ENCODE measurements at places on chromosomes 1 and 21.
A peak's percentile ranks its signal among the peaks of the same experiment; 100 is the strongest.

DNA sequence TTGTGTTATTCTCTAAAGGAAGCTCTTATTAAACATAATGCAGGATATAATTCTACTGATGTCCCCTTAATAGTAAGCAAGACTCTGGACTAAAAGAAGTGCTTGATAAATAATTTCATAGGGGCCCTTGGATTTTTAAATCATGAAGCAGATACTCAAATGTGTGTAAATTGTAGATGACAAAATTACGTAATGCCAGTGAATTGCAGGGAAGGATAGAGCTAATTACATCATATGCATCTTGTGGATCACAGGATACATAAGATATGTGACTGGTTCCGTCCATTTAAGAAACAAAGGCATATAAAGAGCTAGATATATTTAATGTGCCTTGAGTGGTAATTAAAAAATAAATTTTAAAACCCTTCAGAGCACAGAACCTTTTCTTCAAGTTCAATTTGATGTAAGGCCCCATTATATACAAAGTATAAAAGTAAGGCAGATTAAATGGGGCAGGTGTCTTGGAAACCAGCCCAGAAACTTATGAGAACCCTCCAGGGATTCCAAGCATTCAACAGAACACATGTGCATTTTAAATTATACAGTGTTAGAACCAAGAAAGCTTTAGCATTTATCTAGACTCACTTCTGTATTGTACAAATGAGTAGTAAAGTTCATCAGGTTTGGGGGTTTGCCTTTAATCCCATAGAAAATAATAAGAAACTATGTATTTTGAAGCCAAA lies 190.4 kb downstream of the NCAM2 start:
- ATAC-seq, result no peak

- no peak for ATAC-seq
Observed at GRCh38 chr1:162996261-162996660, 72.9 kb upstream of the RGS4 start.

GRCh38 chr21:44987301-44987885 lies 47.6 kb downstream of the SLX9 start:
- no peak for ATAC-seq

GRCh38 chr1:84689514-84690396 lies 506 bp downstream of the SSX2IP start:
- ATAC-seq, result no peak

DNA sequence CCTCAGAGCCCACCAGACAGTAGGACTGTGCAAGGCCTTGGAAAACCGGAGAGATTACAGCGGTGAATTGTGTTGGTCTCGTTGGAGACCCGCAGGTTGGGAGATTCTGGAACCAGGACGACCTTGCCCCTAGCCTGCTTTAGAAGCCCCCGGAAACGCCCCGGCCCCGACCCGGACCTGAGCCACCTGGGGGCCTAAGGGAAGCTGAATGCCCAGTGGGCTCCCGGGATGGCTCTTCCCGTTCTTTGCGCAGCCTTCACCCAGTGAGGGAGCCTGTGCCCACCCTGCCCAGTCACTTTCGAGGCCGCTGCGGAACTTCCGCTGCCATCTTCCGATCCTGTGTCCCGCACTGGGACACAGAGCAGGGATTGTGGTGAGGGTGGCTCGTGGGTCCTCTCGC lies 254.4 kb downstream of the FAM72C start:
- no peak for ATAC-seq

- no peak for ATAC-seq
Observed at GRCh38 chr1:215891266-215892057, 324.4 kb downstream of the KCTD3 start.

DNA sequence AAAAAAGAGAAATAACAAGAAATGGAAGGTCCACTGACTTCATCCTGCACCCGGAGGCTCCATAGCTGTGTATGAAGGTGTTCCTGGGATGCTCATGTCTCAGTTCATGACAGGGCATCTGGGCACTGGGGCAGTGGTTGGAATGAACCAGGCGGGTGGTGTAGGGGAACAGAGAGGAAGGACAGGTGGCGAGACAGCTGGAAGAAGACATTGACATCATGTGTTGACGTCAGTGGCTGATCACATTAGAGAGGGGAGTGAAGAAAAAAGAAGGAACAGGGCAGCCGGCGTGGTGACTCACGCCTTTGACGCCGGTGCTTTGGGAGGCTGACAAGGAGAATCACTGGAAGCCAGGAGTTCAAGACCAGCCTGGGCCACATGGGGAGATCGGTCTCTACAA lies 50.1 kb downstream of the HUNK start:
- no peak for ATAC-seq

DNA sequence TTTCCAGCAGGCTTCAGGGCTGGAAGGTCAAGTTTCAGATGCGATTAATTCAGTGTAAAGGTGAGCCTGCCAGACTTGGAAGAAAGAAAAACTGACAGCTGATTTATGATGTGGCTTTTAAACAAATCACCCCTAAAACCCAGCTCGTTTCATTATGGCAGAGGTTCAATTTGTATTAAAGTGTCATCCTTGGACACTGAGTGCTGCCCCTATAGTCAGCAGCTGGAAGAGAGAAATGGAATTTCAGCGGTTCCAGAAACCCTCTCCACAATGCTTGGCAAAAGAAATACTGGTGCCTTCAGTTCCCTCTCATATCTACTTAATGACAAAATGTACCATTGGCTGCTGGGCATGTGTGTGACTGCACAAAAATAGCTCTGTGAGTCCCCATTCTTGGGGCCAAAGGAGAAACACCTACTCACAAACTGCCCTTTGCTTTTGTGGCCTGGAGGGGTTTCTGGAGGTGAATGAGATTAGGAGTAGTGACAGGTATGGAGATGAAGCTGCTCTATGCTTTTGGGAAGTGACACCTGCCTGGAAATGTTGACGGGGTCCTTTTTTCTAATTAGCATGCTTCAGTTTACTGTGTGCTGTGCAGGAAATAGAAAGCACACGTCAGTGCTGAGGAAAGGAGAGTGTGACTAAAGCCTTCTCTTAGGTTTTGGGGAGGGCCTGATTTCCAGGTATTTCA lies 95.1 kb upstream of the TSPAN2 start:
- peak; percentile 91 for ATAC-seq

DNA sequence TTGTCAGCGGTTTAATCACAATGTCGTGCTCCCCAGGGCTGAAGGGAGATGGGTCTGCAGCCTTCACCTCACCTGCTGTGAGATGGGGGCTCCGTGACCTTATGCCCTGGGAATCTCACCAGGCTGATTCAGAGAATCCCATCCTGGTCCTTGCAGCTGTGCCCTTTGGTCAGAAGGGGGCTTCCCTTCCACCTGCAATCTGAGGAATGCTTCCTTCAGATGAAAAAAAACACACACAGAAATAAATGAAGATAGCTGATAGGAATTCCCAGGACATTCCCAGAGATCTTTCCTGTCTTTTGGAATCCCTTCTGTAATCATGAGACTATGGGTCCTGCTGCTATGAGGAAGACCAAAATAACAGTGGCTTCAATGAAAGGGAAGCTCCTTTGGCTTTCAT lies 127.0 kb upstream of the VAMP3 start:
- ATAC-seq, result no peak

- ATAC-seq, result no peak
Observed at GRCh38 chr1:67675800-67676199, 9.2 kb upstream of the GADD45A start.

DNA sequence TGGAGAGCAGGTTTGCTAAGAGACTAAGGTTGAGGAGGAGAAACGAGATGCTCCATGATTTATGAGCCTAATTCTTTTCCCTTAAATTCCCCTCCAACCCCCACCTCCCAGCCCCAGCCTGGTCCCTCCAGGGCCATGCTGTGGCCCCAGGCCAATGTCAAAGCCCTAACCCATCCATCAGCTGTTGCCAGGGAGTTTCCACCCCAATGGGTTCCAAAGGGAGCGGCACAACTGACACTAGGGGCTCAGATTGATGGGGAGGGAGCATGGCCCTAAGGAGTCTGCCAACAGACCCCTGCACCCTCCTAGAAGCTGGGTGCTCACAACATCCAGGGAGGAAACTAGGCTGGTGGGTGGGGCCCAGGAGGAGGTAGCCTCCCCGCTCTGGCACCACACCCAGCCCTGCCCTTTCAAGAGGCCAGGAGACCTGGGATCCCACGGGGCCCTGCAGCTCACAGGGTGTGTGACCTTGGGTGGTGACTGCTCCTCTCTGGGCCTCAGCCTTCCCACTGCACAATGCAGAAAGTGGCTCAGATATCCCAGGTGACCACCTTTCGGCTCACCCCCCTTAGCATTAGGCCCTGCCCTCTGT lies 12.9 kb downstream of the AHDC1 start:
- ATAC-seq, result no peak

GRCh38 chr1:16612332-16613172 lies 812 bp downstream of the NBPF1 start:
- ATAC-seq, result peak; percentile 13

DNA sequence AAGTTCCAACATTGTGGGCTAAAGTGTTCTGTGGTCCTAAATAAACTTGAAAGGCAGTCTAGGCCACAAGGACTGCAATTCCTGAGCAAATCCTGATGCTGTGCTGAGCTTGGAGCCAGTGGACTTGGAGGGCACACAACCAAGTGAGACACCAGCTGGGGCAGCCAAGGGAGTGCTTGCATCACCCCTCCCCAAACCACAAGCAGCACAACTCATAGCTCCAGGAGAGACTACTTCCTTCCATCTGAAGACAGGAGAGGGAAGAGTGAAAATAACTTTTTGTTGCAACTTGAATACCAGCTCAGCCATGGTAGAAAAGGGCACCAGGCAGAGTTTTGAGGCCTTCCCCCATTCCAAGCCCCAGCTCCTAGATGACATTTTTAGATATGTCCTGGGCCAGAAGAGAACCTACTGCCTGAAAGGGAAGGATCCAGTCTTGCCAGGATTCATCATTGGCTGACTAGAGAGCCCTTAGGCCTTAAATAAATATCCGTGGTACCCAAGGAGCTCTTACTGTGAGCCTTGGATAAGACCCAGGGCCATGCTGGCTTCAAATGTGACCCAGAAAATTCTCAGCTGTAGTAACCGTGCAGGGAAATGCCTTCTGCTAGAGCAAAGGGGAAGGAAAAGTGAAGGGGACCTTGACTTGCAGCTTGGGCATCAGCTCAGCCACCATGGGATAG lies 35.4 kb upstream of the LRRC8B start:
- ATAC-seq, result no peak

DNA sequence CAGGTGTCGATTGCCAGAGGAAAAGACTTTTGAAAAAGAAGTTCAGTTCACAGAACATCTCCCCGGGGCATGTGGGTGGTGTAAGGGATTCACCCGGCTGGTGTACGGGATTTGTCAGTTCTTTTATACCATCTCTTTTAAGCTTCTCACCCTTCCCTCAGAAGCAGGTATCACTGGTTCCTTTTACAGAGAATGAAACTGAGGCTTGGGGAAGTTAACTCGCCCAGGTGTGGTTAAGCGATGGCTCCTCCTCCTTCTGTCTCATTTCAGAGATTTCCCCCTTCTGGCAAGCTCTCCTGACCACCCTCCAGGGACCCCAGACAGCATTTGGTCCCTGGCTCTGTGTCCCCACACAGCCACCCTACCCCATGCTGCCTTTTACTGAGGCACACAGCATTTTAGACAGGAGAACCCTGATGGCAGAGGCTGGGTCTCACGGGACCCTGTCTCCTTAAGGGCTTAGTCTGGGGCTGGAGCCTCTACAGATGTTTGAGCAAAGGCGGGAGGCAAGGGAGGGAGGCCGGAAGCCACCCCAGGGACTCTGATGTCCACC lies 2.8 kb upstream of the ECE1 start:
- ATAC-seq, result peak; percentile 27

GRCh38 chr1:168319691-168320090 lies 39.0 kb downstream of the TBX19 start:
- no peak for ATAC-seq

GRCh38 chr1:157966031-157966537 lies 27.4 kb upstream of the KIRREL1 start:
- ATAC-seq, result no peak

- peak; percentile 80 for ATAC-seq
Observed at GRCh38 chr1:172266528-172267174, 153.8 kb upstream of the C1orf105 start.

DNA sequence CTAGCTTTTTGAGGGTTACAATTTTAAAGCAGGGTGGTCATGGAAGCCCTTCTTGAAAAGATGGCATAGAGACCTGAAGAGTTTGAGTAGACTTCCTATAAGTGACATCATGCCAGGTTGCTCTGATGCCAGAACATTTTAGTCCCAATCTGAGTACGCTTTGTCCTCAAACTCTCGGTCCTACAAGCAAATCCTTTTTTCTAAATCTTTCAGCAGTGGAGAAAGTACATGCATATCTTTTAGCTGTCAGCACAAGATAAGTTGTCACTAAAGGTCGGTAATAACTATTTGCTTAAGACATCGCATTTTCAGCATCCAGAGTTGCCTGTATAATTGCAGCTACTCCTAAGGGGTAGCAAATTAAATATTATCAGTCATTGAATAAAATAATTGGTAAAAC lies 140.4 kb downstream of the ATP6V1G3 start:
- no peak for ATAC-seq

DNA sequence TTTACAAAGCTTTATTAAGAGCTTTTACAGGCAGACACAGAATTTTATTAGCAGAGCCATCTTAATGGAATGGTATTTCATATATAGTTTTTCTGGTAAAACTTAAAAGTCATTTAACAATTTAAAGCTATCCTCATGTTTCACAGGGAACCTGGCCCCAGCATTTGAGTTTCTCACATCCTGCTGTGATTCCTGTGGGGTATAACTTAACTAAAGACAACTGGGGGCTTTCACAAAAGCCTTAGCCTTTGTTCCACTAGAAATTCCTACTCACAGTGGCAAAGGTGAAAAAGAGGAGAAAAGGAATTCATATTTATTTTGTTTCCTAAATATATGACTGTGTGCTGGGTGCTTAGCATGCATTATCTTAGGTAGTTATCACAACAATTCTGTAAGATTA lies 233.9 kb downstream of the DENND1B start:
- no peak for ATAC-seq

GRCh38 chr1:210235363-210236053 lies 2.9 kb downstream of the SERTAD4 start:
- no peak for ATAC-seq

- no peak for ATAC-seq
Observed at GRCh38 chr21:36959020-36959835, 7.2 kb downstream of the HLCS start.

- ATAC-seq, result no peak
Observed at GRCh38 chr21:15022608-15023261, 42.1 kb downstream of the NRIP1 start.

DNA sequence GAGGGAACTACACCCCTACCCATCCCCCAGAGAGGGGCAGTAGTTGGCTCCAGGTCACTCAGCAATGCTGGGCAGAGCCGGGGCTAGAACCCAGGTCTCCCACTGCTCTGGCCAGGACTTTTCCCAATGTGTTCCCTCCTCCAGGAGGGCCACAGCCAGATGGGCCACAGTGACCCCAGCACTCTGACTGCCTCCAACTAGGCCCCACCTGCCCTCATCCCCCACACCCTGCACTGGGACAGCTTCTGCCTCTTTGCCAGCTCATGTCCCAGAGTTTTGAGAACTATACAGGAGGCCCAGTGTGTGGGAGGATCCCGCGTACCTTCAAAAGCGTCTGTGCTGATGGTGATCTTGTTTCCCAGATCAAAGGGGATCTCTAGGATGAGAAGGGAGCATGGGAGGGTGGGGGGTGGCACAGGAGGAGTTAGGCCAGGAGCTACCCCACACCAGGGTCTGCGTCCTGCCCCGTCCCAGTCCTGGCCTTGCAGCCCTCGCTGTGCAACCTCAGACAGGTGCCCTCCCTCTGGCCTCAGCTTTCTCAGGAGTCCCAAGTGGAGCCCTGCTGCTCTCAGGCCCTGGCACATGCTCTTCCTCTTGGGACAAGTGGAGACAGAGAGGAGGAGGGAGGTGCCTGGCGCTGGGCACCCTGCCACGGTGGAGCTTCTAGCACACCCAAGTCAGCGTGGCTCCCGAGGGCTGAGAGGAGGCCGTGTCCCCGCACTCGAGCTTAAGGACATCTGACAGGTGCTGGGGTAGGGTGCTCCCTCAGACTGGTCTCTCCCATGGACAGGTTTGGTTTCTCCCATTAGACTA lies 22.0 kb downstream of the MYOM3 start:
- no peak for ATAC-seq
